ENCODE measurements at places on chromosomes 6 and 20.
A peak's percentile ranks its signal among the peaks of the same experiment; 100 is the strongest.

- DNase-seq = no peak
These were observed 73.6 kb upstream of the PHACTR3 start for GRCh38 chr20:59530782-59531181.

- DNase-seq = peak; percentile 8
These were observed 66.5 kb upstream of the TFB1M start for GRCh38 chr6:155380666-155381332.

DNA sequence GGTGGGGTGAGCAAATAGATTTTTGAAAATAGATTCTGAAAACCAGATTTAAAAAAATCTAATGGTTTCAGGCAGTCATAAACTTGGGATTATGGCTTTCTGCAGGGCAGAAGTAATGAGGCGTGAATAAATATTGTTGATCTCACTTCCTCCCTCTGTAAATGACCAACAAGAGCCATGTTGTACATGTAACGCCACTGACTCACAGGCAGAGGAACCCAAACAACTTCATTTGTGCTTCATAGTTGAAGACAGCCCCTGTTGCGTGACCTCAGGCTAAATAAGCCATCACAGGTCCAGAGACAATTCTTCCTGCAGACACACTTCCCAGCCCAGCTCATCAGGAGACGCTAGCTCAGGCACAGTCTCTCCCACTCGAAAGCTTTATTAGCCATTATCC, 59.1 kb upstream of the F13A1 start:
- no peak for DNase-seq

- peak; percentile 4 for DNase-seq
These were observed 203.9 kb upstream of the RAB32 start for GRCh38 chr6:146339716-146340115.

- DNase-seq = no peak
These were observed 45.6 kb upstream of the IYD start for GRCh38 chr6:150323205-150323604.

DNA sequence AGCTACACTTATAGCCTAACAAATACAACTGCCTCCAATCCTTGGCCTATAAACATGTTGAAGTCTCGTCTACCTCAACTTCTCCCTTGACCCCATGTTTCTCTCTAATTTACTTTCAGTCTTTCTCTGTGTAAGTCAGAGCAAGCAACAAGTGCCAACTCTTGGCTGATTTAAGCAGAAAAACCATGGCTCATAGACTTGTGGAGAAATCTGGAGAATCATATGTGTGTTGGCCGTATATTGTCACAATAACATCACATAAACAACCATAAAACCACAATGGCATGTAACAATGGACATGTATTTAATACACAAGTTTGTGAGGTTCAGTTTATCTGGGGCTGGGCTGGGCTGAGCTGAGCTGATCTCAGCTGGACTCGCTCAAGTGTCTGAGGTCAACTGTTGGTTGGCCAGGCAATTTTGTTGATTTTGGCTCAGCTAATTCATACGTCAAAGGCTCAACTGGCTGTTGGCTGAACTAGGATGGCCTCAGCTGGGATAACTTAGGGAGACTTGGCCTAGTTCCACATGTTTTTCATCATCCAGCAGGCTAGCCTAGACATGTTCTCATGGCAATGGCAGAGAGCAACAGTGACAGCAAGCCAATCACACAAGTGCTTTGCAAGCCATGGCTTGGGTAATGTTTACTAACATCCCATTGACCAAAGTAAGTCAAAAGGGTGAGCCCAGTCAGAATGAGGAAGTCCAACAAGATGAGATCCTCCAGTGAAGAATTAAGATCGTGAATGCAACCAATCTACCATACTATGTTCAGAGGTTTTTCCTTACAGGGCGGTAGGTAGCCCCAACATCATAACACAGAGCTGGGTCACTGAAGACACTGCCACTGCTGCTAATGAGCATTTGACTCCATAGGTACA, 12.9 kb upstream of the TBC1D22B start:
- DNase-seq = peak; percentile 49

DNA sequence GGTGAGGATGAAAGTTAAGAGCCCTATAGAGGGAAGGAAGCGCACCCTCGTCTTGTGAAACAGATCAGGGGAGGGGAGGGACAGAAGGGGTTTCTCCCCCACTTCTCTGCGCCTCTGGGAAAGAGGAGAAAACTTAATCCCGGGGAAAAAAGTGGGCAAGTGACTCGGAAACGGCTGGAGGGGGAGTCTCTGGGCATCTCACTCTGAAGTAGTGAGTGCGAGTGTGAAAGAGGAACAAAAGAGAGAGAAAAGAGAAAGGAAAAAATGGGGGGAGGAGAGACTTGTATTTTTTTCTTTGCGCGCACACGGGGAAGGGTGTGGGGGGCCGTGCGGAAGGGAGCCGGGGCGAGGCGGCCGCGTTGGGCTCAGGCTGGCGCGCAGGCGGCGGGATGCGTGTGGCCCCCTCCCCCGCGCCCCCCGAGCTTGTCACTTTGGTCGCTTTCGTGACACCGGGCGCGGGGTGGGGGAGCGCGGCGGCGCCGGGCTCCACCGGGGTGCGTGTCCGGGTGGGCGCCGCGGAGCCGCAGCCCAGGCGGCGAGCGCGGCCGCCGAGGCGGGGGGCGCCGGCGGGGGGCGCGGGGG, 454 bp downstream of the L3MBTL3 start:
- peak; percentile 72 for DNase-seq

DNA sequence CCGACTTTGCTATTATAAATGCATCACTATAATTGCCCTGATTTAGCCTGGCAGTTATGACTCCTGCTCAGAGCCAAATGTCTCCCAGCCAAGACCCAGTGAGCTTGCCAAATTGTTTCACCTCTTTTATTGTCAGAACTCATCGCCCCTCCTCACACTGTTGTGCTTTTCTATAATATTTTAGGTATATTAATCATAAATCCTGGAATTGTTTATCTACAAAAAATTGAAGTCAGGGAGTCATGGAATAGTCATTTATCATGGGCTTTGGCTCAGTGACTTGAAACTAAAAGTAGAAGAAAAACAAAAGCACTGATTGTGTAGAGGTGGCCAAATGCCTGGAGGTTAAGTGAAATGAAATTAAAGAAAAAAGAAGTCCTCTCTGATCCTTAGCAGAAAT, 85.6 kb downstream of the PFDN4 start:
- DNase-seq = no peak

DNA sequence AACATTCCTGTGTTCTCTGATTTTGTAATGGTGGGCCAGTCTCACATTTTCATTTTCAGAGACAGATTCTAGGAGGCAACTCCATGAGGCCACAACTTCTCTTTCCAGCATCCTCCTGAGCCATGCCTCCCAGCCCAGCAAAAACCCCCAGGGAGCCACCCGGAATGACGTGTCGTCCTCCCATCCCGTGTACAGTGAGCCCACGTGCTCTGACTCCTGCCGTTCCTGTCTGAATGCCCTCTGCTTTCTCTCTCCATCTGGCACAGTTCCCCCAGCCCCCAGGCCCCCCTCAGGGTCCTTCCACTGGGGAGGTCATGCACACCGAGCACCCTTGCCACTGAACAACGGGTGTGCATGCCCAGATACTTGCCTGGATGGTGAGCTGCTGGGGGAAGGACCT, 38.0 kb downstream of the C20orf203 start:
- DNase-seq = no peak

DNA sequence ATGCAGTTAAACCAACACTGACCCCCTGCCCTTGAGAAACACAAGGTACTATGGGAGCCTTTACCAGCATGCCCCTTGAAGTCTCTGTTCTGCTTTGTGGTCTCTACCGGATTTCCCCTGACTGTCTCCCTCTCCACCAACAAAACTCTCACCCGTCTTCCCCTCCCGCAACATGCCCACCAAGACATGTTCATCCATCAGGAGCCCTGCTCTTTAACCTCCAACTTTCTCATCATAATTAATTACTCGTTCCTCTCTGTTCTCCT, 1.1 kb downstream of the ZNF165 start:
- peak; percentile 62 for DNase-seq

GRCh38 chr6:157271441-157271840, 51.9 kb downstream of the TMEM242 start:
- DNase-seq = no peak

- peak; percentile 91 for DNase-seq
These were observed 250.9 kb upstream of the CITED2 start for GRCh38 chr6:139625081-139625939.

DNA sequence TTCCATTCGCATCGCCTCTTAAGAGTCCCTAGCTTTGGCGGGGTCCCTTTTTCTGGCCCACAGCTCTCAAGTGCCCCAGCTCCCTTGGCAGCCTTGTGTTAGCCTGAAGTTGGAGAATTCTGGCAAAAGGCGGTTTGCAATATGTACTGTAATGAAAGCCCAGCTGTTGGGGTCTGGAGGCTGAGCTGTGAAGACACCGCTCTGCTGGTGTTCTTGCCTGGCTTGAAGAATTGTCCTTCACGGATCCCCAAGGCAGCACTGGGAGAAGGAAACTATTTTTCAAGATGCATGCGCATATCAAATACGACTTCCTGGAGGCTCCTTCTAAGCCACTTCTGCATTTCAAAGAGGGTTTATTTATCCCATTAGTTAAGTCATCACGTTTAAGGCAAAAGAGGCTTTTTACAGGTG, 21.4 kb upstream of the CITED2 start:
- peak; percentile 57 for DNase-seq

- no peak for DNase-seq
These were observed 172.8 kb downstream of the CDKAL1 start for GRCh38 chr6:20706939-20707485.

DNA sequence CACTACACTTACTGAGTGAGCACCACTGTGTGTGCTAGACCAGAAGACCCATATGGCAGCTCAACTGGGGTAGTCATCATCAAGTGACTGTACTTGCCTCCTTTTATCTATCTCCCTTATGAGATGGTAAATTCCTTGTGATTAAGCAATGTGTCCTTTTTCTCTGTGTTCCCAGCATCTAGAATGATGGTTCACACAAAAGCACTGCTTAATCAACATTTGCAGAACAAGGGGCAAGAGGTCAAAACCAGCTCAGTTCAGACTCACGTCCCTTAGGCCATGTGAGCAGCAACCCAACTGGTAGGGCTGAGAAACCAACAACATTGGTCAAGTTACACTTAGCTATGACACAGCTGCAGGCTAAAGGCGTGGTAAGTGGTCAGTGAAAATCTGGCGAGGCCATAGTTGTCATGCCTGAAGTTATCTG, 10.0 kb downstream of the TRAM2 start:
- no peak for DNase-seq

DNA sequence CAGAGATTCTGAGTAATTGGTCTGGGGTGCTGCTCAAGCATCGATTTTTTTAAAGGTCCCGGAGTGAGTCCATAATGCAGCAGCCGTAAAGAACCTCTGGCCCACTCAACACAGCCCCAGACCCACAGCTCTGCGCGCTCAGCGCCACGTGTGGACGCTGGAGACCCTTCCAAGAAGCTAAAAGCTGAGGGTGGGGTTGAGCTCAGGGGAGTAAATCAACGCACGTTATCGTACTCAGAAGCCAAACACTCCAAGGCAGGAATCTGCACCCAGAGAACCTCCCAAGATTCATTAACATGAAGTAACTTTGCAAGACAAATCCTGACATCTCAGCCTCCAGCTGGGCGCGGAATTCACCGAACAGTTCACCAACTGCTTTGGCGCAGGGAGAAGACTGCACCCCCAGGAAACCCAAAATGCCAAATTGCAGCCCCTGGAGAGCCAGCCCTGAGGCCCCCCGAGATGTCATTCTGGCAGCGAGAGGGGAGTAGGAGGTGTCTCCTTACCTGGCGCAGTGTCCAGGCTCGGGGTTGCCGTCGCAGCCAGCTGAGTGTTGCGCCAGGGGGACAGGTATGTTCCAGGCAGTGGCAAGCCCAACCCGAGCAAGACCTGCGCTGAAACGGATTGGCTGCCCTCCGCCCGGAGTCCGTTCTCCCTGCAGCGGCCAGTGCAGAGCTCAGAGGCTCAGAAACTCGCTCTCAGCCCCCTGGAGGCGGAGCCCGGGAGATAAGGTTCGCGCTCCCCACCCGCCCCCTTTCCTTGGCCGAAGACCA, at the start of gene COL21A1:
Gene COL21A1 (minus strand): TSS at position 700 of the 773 bp plus-strand sequence. CDS start 64,962 bp downstream, outside the sequence.
- peak; percentile 12 for DNase-seq

DNA sequence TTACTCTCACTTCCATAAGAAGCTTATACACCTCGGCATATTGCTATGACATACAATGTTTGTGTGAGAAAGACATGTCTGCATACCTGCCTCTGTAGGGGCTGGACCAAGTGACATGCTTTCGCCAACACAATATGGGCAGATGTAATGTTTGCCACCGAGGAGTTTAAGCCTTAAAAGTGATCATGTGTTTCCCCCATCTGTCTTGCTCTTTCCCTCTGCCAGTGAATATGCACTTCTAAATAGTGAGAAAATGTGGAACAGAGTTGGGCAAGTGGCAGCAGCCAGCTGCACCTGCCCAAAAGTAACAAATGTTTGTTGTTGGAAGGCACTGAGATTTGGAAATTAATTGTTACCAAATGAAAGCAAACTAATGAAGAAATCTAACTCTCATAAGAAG, 274.8 kb upstream of the BTBD3 start:
- DNase-seq = no peak
